Activated naive CD8-positive, alpha-beta T cell treated with anti-CD3 and anti-CD28 coated beads for 36 hours (primary cell): ENCODE measurements at places on chromosomes 2 and 18. TPM values are rescaled to one million over a fixed set of nuclear protein-coding genes. Genes with fewer than 3 reads are reported as not detected.

ACKR3 gene
- total RNA-seq, result 1.3 TPM

MZT2A gene
- total RNA-seq, result 191 TPM

SCYGR4 gene
- not detected for total RNA-seq

PIEZO2 gene
- not detected for total RNA-seq

DNAJC5G gene
- total RNA-seq, result not detected

CDK5R2 gene
- not detected for total RNA-seq

POTEJ gene
- not detected for total RNA-seq

SLC14A1 gene
- 1.1 TPM for total RNA-seq

NLRC4 gene
- total RNA-seq, result not detected

STEAP3 gene
- total RNA-seq, result 0.60 TPM

STAMBP gene
- total RNA-seq, result 76.4 TPM

CD8B2 gene
- 4.4 TPM for total RNA-seq

ZNF532 gene
- 1.5 TPM for total RNA-seq

DCDC2C gene
- not detected for total RNA-seq
